ENCODE measurements at places on chromosomes 7 and 10.

- no peak for DNase-seq
Observed at GRCh38 chr10:114379631-114380041, 24.7 kb downstream of the AFAP1L2 start.

DNA sequence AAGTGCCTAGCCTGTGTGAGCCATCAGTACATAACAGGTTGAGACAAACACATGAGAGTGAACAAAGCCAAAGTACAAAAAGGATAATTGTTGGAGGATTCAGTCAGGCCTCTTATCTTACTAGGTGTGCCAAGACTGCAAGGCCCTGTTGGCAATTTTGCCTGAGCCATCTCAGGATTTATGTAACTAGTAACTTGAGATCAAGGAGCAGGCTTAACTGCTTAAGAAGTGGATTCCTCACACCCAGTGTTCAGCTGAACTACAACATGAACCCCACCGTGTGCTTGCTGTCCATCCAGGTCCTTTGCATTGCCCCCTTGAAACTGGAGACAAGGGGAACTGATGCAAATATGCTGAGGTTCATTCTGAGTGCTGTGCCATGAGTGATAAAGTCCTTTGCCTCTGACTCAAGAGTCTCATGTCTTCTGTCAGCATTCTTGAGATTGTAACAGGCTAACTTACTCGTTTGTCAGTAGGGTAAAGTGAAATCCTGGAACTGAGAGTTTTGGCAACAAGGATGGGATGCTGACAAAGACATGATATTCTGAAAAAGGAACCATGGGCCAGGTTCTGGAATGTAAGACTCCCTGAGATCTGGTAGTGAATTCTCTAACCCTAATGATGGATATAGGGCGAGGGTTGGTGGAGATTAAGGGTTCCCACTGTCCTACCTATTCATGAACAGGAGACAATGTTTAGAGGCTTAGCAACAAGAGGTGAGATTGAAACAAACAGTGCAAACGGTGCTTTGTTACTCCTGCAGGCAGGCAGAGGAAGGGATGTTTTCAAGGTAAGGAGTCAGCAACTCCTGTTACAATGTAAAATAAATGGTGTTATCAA lies 44.1 kb upstream of the GATAD1 start:
- no peak for DNase-seq

DNA sequence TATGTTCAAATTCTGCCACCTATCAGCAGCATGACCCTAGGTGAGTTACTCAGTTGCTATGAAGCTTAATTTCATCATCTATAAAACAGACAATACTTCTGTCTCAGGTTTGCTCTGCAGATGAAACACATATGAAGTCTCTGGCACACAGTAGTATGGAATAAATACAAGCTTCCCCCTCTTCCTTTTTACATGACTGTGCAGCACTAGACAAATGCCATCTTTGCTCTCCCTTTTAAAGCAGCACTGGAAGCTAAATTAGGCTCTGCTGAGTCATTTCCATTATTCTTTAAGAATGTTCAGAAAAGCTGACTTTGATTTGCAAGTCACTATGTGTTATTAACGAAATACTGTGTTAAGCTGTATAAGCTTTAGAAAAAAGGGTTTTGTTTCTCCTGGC lies 40.7 kb upstream of the ANAPC16 start:
- no peak for DNase-seq

GRCh38 chr7:101241443-101242349 lies 3.2 kb downstream of the FIS1 start:
- no peak for DNase-seq

- DNase-seq, result no peak
Observed at GRCh38 chr10:23695825-23696420, 257.0 kb downstream of the OTUD1 start.

DNA sequence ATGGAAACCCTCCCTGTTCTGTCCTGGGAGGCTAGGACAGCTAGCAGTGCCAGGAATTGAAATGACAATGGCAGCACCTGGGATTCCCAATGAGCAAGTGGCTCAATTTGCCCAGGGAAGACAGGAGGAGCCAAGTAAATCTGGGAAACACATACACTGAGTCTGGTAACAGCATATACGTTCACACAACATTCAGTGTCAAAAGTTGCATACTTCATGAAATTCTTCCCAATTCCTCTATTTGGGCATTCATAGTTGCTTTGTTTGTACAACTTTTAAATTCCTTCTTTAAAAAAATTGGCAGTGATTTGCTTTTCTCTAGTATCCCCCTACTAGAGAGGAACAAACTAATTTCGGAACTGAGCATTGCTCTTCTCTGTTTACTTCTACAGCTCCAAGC lies 2.9 kb upstream of the FRMD4A start:
- no peak for DNase-seq

DNA sequence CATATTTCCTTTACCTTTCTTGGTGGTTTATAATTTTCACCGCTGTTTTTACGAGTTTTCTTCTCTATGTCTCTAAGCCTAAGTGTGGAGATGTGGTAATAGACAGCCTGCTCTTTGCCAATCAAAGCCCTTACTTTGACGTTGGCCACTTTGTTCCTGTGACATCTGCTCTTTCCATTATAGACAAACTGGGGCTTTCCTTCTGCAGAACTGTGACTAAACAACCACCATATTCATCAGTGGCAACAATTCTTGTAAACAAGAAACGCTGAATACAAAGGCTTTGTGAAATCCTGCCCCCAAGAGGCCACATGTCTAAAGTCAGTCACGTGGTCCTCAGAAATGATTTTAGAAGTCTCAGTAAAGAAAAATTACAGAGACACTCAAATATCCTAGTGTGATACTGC lies 59.6 kb upstream of the CAPZA2 start:
- no peak for DNase-seq

- DNase-seq, result no peak
Observed at GRCh38 chr7:34327681-34328080, 330.3 kb upstream of the NPSR1 start.

DNA sequence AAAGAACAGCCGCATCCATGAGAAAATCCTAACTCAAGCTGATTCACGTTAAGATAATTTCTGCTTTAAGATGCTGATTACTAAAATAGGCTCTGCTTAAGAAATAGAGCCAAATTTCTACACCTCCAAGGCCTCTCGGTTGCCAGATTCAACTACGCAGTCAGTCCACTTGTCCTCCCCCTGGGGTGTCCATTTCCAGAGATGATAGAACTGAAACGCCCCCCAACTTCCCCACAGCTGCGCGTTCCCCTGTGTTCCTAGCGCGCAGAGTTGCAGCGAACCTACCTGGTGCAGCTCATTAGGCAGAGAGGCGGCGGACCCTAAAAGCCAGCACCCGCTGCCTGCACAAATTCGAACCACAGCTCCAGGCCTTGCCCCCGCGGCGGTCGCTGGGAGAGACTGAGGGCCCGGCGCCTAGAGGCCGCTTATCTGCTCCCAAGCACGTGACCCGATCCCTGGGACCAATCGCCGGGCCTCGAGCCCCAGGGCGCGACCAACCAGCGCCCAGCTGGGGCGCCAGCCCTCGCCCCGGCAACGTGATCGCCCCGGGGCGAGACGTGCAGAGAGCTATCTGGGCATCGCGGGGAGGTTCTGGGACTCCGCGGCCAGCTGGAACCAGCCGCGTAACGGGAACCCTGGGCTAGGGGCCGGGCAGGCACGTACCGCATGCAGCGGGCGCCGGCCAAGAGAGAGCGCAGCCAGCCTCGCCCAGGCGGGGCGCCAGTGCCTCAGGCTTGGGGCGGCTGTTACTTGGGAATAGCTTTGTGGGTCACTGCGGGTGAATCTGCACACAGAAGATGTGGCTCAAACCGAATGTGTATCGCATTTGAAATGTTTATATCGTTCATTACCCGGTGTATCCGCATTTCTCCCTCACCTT lies at the start of gene PPP1R3C:
PPP1R3C (minus strand) TSS at position 401 of the 880 bp plus-strand sequence; CDS start at position 299, 102 bp downstream.
- peak; percentile 3 for DNase-seq

- no peak for DNase-seq
Observed at GRCh38 chr10:48390933-48391845, 84.7 kb downstream of the MAPK8 start.

DNA sequence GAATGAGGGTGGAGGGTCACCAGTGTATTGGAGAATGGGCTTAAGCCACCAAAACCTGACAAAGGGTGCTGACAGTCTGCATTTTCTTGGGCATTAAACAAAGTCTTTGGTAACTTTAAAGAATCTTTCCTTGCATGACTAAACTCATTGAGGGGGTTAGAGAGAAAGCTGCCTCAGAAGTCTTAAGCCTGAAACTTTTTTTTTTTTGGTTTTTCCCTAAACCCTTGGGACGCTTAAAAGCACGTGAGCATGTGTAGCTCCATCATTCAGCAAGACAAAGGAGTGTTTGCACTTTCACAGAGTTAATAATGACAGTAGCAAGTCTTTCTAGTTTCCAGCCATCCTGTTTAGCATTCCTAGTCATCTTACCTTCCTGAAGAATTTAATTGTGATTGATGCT lies 110.7 kb downstream of the LRMDA start:
- no peak for DNase-seq

- DNase-seq, result peak; percentile 15
Observed at GRCh38 chr10:62373995-62374861, at the start of gene ZNF365. ZNF365 (plus strand) TSS chr10:62374369; CDS start chr10:62376194, 1,825 bp downstream.

DNA sequence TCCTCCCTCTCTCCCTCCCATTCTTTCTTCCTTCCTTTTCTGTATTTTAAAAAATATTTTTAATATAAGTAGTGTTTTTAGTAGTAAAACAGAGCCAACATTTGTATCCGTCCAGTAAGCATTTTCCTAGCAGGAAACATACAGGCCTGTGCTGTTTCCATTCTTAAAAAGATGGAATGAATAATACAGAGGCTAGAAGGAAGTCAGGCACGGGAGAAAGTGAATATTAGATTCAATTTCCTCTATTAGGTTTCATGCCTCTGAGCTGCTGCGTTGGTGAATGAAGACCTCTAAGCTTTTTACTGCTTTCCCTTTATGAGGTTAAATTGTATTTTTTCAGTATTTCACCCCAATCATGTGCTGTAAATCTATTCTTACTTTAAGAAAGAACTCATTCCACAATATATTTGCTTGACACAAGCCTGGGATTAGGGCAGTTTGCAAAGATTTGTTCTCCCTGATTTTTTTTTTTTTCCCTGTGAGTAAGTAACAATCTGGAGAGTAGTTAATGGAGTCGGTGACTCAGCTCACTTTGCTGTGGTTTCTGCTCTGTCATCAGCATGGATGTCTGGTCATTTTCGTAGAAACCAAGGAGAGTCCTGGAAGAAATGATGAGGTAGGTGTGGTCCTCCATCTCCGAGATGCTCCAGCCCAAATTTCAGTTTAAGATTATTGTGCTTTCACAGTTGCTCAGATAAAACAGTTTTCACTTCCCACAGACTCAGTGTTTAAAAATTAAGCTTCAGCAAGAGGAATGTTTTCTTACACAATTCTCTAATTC lies 76.1 kb upstream of the PITRM1 start:
- no peak for DNase-seq

DNA sequence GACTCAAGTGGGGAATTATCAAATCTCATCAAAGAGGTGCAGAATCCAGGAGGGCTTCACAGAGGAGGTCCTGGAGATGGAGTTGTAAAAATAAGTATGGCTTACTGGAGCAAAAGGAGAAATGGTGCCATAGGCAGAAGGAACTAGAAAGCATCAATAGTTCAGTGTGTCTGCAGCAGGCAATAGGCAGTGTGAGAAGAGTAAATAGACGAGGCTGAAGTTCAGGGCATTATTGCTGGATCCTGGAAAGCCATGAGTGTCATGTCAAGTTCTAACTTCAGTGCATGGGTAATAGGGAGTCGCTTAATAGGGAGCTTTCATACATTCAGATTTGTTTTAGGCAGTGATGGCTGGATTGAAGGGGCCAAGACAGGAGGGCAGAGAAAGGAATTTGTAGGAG lies 39.3 kb downstream of the CYP26A1 start:
- DNase-seq, result no peak

GRCh38 chr10:98312822-98313221 lies 44.8 kb upstream of the LOXL4 start:
- no peak for DNase-seq

- no peak for DNase-seq
Observed at GRCh38 chr10:78727728-78728127, 341.0 kb upstream of the ZMIZ1 start.

GRCh38 chr10:94286901-94287300 lies 75.8 kb downstream of the NOC3L start:
- DNase-seq, result no peak

- DNase-seq, result no peak
Observed at GRCh38 chr10:2525781-2526180, 541.6 kb upstream of the PFKP start.

DNA sequence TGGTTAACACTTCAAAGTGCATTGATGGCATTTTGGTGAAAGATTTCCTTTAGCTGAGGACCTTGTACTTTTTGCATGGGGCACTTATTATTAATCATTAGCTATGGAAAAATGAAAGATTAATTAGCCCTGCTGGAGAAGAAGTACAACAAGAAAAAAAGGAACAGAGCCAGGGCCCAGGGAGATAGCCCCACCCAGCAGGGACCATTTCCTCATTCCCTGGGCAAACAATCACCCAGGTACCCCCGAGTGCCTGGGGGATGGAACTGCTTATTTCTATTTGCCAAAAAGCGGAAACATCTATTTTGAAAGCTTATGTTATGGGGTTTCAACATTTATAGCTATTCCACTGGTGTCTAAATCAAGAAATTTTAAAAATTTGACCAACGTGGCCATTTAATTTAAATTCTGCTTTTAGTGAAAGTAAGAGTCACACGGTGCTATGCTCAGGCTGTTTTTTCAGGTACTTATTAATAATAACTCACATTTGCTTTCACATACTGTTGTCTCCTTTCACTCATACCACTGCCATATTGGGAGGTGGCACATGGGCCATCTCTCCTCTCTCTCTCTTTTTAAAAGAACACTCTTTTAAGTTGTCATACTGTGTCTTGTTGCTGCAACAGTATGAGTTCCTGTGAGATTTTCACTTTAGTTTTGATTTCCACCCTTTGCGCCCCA lies 143.6 kb upstream of the KIF5B start:
- no peak for DNase-seq

DNA sequence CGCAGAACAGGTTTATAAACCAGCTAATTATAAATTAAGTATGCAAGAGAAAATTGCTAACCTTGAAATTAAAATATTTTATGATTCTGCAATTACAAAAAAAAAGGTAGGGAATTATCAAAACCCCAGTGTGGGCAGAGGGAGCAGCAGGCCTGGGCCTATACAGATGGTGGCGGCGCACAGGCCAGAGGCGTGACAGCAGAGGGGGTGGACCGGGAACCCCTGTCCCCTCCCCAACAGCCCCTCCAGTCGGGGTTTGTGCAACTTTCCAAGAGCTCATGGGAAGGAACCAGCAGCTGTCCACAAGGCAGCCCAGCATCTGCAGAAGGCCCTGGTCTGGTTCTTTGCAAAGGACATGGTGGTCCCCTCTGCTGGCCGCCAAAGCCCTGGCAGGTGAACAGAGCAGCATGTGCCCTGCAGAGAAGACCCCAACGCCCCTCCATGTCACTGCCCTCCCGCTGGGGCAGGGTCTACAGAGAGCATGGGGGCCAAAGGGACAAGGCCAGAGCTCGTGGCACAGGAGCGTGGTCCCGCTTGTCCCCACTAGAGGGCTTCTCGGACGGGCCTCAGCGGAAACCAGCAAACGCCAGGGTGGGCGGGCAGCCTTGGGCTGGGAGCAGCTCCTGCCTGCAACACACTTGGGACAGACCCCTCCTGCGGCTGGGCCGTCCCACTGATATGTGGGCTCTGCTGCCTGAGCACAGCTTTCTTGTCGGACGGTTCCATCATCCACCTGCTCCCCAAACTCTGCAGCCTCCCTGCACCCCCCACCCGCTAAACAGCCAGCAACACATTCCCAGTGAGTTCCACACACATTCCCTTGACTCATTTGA lies 75.1 kb downstream of the EBF3 start:
- DNase-seq, result no peak

All from CD4-positive, alpha-beta T cell treated with Interleukin-6 at 100 ng/mL for 8 hours (primary cell).